ENCODE measurements at places on chromosomes 16 and 17. TPM values are rescaled to one million over a fixed set of nuclear protein-coding genes. Genes with fewer than 3 reads are reported as not detected.

DNA sequence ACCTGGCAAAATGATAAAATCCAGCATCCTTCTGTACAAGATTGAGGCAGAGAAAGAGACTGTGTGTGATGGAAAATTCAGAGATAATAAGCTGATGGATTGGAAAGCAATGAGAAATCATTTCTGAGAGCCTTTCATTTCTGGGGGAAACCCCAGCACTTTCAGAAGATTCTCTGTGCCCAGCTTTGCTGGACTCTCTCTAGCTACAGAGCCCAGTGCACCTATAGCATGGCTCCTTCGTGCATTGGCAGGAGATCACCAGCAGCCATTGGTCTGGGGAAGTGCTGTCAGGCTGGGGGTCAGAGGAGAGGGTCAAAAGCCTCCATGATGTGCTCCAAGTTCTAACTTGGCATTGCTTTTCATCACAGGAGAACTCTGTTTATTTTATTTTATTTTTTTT is 259.9 kb downstream of the SOX9 start:
- no peak for ATAC-seq

- no peak for ATAC-seq
These were observed 3.1 kb downstream of the ALOX15B start for GRCh38 chr17:8041979-8042378.

- no peak for ATAC-seq
These were observed 4.1 kb downstream of the SYNRG start for GRCh38 chr17:37605081-37605480.

- no peak for ATAC-seq
These were observed 16.6 kb downstream of the RTN4RL1 start for GRCh38 chr17:2008332-2009126.

Gene KCNG4
- total RNA-seq = not detected

GRCh38 chr17:13600475-13601321 is 1.0 kb downstream of the HS3ST3A1 start:
- no peak for ATAC-seq

DNA sequence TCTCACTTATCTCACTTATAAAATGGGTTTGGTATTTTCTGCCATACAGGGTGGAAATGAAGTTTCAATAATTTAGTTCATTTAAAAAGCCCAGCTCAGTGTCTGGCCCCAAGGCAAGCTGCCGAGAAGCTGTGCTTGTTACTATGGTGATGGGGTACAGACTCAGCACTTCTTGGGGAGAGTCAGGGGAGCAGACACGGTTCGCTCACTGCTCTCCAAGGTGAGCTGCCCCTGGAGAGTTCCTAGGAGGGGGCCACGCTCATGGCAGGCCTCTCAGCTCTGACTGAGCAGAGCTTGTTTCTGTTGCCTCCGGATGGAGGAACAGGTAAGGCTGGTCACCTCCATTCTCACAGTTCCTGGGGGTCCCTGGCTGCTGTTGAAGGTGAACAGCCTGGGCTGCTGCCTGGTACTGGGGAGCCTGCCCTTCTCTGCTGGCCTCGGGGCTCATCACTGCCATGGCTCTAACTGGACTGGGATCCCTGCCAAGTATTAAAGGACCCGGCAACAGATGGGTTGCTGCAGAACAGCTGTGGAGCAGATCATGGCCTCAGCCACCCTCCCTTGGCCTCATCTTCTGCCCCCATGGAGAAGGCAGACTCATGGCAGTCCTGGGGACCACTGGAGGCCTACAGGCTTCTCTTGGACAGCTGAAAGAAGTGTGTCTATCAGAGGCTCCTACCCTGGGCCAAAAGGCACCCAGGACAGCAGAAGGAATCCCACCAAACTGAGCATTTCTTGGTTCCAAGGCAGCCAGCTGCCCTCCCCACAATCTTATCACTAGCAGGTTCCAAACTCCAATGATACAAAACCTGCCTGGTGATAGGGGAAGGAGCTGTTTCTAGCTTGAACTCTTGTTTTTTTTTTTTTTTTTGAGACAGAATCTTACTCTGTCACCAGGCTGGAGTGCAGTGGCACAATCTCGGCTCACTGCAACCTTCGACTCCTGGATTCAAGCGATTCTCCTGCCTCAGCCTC is 25.9 kb upstream of the SPATA32 start:
- ATAC-seq = no peak

DNA sequence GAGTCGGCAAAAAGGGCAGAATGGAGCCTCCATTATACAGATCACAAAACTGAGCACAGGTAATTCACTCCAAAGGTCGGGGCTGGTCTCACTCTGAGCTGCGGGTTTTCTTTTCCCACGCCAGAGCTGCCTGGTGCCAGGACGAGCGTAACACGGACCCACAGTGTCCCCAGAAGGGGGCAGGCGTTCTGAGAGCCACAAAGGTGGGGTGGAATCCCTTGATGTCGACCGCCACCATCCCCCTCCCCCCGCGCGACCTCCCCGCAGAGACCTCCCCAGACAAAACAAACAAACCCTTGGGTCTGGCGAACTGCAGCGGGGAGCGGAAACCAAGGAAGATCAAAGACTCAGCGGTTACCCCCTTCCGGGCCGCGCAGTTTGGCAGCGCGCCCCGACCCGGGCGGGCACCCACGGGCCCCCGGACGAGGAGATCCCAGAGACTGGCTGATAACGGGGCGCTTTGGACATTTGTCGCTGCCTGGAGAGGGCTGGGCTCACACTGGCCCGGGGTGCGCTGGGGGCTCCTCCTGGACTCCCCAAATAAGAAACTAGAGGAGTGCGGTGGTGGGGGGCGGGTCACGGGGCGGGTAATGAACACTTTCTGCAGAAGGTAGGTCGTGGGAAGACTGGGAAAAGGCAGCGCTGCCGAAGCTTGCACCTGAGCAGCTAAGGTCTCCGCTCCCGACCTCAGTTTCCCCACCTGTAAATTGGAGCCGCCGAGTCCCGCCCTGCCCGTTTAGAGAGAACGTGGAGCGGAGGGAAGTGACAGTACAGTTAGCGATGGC is 664 bp upstream of the NKD1 start:
- peak; percentile 71 for ATAC-seq

GRCh38 chr16:86665319-86665675 is 86.9 kb downstream of the FOXL1 start:
- no peak for ATAC-seq

Gene ZP2
- total RNA-seq = not detected

DNA sequence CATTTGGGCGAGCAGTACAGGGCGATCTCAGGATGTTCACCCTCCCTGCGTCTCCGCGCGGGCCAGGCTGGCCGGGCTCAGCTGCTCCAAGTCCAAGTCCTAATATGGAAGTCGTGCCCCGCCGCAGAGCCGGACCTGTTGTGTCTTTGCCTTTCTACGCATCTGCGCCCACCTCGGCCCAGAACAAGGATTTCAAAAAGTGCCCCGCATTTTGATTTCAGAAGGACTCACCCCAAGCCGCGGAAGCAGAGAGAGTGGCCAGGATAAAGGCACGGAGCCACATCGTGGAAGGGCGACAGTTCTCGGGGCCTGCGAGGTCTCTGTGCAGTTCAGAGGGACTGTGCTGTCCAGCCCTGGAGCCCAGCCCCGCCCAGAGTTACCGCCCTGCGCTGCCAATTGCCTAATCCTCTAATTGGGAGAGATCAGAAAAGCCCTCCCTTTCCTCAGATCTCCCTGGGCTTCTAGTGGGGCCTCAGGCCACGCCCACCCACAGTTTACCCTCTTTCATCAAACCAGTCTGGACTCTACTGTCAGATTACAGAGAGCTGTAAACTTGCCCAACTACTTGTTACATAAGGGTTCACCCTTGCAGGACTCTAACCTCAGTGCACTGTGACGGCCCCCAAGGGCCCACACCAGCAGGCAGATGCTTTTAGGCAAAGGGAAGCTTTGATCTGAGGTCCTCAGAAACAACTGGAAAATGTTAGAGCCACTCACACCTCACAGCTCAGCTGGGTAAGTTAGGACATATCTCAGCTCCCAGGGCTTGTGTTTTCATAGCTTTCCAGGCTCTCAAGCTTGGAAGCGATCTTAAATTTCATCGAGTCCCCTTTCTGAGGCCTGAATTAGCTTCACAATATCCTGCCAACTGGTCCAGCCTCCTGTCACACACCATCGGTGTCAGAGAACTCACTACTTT is at the start of gene CES1:
TSS of gene CES1 (minus strand) at position 324 of the 919 bp plus-strand sequence. CDS start at position 283, 41 bp downstream.
- no peak for ATAC-seq

Gene CAMKK1
- 4.9 TPM for total RNA-seq

Gene YPEL3
- 34.7 TPM for total RNA-seq

Gene TP53TG3B
- not detected for total RNA-seq

GRCh38 chr17:42282478-42283080 is 5.7 kb upstream of the STAT5A start:
- ATAC-seq = no peak

- no peak for ATAC-seq
These were observed 94.4 kb upstream of the CPHXL start for GRCh38 chr16:75820672-75821071.

Gene KRTAP1-3
- total RNA-seq = not detected

GRCh38 chr16:56950881-56951771 is 10.6 kb upstream of the CETP start:
- peak; percentile 87 for ATAC-seq

Gene EFCAB5
- 1.1 TPM for total RNA-seq

DNA sequence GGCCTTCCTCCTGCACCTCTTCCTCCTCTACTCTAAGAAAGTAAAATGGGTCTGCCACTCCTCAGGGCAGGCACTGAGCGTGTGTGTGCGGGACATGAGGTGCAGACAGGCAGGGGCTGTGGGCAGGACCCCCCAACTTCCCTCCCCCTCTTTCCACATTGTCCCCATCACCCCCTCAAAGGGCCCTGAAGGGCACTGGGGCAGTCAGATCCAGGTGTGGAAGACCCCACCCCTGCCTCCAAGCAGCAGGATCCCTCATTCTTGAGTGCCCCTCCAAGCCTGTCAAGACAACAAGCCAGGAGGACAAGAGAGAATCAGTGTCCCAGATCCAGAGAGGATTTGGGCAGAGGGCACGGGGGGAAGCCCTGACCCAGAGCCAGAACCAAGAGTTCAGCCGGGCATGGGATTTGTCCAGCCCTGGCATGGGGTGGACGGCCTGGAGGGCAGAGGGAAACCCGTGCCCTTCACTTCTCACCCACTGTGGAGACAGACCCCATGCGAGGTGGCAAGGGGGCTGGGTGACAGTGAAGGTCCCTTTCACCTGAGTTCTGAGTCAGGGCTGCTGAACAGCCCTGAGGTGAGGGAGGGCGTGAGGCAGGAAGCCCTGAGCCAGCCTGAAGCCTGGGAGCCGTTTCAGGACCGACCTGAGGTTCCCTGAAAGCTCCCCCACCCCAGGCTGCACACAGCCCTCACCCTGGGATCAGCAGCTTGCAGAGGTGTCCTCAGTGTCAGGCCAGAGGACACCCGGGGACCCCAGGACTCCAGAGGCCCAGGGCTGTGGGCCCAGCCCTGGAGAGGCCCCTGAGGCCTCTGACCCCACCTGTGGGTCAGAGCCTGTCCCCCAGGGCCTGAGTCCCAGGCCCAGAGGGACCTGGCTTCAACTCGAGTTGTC is 45.8 kb downstream of the USP22 start:
- no peak for ATAC-seq

DNA sequence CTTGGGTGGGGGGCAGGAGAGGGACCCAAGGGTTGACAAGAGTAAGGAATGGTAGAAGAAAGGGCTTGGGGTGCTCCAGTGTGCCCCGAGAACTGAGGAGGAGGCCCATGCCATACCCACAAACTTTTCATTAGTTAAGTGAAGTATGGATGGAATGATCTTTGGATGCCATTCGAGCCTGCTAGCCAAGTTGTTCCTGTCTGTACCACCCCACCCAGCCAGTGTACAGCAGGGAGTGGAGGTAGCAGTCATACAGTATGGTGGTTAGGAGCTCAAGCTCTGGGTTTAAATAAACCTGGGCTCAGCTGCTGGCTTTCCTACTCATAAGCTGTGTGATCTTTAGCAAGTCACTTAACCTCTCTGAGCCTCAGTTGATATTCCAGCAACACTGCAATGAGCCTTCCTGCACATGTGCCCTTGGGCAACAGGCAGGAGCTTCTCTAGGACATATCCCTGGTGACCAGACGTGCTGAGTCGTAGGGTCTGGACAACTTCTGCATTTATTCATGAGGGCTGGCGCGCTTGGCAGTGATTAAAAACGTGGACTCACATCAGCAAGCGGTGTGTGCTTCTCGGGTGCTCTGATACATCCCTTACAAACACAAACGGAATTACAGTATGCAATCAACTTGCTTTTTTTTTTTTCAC is 22.9 kb downstream of the ITPRIPL2 start:
- no peak for ATAC-seq

GRCh38 chr16:57958544-57958943 is 12.4 kb downstream of the CNGB1 start:
- ATAC-seq = no peak

- no peak for ATAC-seq
These were observed 5.4 kb upstream of the C17orf107 start for GRCh38 chr17:4893721-4894560.

DNA sequence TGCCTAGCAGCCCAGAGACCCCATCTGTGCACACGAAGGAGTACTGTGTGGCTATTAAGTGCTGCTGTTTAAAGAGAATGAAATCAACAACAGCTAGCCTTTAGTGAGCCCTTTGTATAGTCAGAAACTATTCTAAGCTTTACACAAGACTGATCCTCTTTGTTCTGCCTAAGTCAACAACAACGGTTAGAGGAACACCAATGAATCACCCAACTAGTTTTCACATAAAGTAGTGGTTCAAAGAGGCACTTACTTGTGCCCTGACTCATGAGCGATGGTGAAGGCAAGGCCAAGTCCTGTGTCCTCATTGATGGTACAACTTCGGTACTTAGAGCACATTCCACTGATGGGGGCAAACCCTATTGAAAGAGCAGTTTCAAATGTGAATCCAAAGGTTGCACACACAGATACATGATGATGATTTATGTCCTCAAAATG is 75.8 kb downstream of the ADAMTS18 start:
- ATAC-seq = no peak

Gene TMC8
- total RNA-seq = 126 TPM

Gene TP53TG3F
- total RNA-seq = not detected

Gene GP2
- total RNA-seq = not detected

Data from activated T-helper 17 cell treated with anti-CD3 and anti-CD28 coated beads, Interleukin-2, amount 50 U/mL, for 72 hours (primary cell).